ENCODE measurements at places on chromosomes 7 and 10.

GRCh38 chr7:151225948-151226510 is 976 bp downstream of the ABCF2 start:
- DNase-seq, result peak; percentile 13

DNA sequence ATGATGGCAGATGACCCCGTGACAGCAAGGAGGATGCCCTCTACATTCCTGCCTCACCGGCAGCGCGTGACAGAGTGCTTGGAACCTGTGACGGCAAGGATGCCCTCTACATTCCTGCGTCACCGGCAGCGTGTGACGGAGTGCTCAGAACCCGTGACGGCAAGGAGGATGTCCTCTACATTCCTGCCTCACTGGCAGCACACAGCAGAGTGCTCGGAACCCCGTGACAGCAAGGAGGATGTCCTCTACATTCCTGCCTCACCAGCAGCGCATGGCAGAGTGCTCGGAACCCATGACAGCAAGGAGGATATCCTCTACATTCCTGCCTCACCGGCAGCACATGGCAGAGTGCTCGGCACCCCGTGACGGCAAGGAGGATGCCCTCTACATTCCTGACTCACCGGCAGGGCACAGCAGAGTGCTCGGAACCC is 231.0 kb downstream of the DIP2C start:
- DNase-seq, result no peak

DNA sequence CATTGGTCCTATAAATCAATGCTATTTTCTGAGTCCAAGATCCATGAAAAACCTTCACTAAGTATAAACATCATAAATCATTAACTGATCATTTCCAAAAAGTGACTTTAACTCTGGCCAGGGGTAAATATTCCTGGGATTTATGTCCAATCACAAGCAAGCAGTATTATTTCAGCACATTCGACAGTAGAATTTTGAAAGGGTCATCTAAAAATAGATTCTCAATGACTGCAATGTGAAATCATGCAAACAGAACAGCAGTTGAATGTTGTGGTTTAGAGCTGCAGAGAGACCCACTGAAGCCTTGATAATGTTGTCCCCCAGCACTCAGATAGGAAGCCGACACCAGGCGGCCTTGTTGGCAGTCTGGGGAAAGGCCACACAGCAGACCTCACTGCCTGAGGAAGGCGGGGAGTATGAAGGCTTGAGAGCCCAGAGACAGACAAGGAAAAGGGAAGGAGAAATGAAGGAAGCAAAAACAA is 38.1 kb downstream of the FAM107B start:
- DNase-seq, result peak; percentile 58

GRCh38 chr7:88278881-88279280 is 27.8 kb downstream of the STEAP4 start:
- no peak for DNase-seq

DNA sequence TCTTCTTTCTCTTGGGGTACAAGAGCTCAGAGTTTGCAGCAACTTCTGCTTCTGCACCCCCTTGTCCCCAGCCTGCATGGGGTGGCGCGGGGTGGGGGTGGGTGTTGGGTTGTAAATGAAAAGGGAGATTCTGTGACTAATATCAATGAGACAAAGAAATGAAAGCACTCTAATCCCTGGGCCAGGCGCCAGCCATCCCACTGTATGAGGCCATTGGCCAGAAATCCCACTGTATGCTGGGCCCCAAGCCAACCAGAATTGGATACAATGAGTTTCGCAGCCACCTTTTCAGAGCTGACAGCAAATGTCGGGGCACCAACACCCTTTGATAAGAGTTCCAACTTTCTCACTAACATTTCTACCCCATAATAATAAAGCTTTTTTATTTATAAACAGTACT is 10.9 kb upstream of the PTN start:
- peak; percentile 59 for DNase-seq

GRCh38 chr7:23230641-23231101 is 15.9 kb upstream of the GPNMB start:
- DNase-seq, result peak; percentile 46

- no peak for DNase-seq
Observed at GRCh38 chr7:117661328-117661727, 181.5 kb downstream of the CFTR start.

All from left hindlimb (tissue), 1 donor.